ENCODE measurements at places on chromosomes 3 and 15.

GRCh38 chr3:182149594-182149993, 437.9 kb downstream of the SOX2 start:
- no peak for DNase-seq

DNA sequence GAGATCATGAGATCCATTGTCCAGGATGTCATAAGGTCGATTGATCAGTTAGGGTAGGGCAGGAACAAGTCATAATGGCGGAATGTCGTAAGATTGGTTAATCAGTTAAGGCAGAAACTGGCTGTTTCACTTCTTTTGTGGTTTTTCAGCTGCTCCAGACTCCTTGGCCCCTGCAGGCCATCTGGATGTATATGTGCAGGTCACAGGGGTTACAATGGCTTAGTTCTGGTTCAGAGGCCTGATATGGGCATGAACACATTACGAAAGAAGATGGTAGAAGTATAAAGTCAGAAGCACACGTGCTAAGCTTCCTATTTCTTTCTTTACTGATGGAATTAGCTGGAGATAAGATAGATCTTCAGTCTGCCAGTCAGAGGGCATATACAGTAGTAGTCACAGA, 315.4 kb upstream of the LRRC3B start:
- no peak for DNase-seq

GRCh38 chr3:28836199-28836598, 444.7 kb upstream of the RBMS3 start:
- DNase-seq: no peak

GRCh38 chr15:92797168-92798052, 102.7 kb upstream of the CHD2 start:
- no peak for DNase-seq

Measured in stimulated activated CD8-positive, alpha-beta memory T cell treated with anti-CD3 and anti-CD28 coated beads, Interleukin-15, amount 100 ng/mL, for 24 hours (primary cell).